ENCODE measurements at places on chromosomes 3 and 15. TPM values are rescaled to one million over a fixed set of nuclear protein-coding genes. Genes with fewer than 3 reads are reported as not detected.

Gene CPN2
- not detected for total RNA-seq

Gene PPP1R14D
- not detected for total RNA-seq

Gene ADIPOQ
- total RNA-seq: not detected

Gene CLDN16
- total RNA-seq: 0.64 TPM

Gene CFAP100
- total RNA-seq: not detected

Gene MLF1
- 1.3 TPM for total RNA-seq

Gene MASP1
- 0.92 TPM for total RNA-seq

Gene COLQ
- total RNA-seq: 0.83 TPM

GRCh38 chr15:67652586-67652985, 110.1 kb downstream of the MAP2K5 start:
- DNase-seq: no peak
- no peak overlapping the region for H3K27ac ChIP-seq
- H3K4me1 ChIP-seq: no peaks in the 10 kb centered on the region
- H3K36me3 ChIP-seq: peaks cover 55% of the 10 kb centered on the region

GRCh38 chr3:189822726-189823125, 191.5 kb downstream of the TP63 start:
- H3K4me1 ChIP-seq: peaks cover 4% of the 10 kb centered on the region
- no peak for DNase-seq
- H3K4me3 ChIP-seq: no peak overlapping the region
- no peaks in the 10 kb centered on the region for H3K27me3 ChIP-seq
- no peaks in the 10 kb centered on the region for H3K36me3 ChIP-seq

- H3K27me3 ChIP-seq: no peaks in the 10 kb centered on the region
- DNase-seq: no peak
- peaks cover 30% of the 10 kb centered on the region for H3K4me1 ChIP-seq
- H3K4me3 ChIP-seq: no peak overlapping the region
- no peak overlapping the region for H3K27ac ChIP-seq
- no peaks in the 10 kb centered on the region for H3K36me3 ChIP-seq
Observed at GRCh38 chr15:52485290-52485689, 43.4 kb downstream of the MYO5A start.

GRCh38 chr3:122857019-122857418, 62.1 kb downstream of the SLC49A4 start:
- H3K27ac ChIP-seq: no peak overlapping the region
- no peak for DNase-seq
- H3K4me3 ChIP-seq: no peak overlapping the region
- H3K36me3 ChIP-seq: peaks cover 60% of the 10 kb centered on the region

DNA sequence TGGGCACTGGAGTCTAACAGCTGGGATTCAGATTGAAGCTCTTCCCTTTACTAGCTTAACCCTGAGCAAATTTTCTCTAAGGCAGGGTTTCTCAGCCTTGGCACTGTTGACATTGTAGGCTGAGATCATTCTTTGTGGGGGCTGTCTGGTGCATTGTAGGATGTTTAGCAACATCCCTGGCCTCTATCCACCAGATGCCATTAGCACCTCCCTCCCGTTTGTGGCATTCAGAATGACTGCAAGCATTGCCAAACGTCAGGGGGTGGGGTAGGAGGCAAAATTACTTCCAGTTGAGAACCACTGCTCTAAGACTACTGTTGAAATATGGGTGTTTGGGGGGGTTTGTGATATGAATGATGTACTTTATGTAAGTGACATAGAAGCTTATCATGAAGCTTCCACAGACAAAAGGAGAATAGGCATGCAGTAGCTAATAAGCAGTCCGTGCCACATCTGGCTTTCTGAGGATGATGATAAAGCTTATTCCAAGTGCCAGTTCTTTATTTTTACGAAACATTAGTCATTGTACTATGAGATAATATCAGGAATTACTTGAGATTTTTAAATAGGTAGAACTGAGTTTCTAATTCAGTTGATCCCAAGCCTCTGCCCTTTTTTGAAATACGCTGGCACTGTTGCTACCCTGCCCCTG, 39.3 kb downstream of the NKIRAS1 start:
- no peaks in the 10 kb centered on the region for H3K27me3 ChIP-seq
- peaks cover 16% of the 10 kb centered on the region for H3K4me1 ChIP-seq
- no peak for DNase-seq
- H3K36me3 ChIP-seq: peaks cover 12% of the 10 kb centered on the region
- no peak overlapping the region for H3K4me3 ChIP-seq

- peaks cover 8% of the 10 kb centered on the region for H3K4me1 ChIP-seq
- no peak for DNase-seq
- no peaks in the 10 kb centered on the region for H3K36me3 ChIP-seq
- H3K4me3 ChIP-seq: no peak overlapping the region
- H3K27ac ChIP-seq: peak overlapping the region; percentile 33
Observed at GRCh38 chr15:80790236-80790635, 11.1 kb downstream of the CEMIP start.

- DNase-seq: no peak
- no peaks in the 10 kb centered on the region for H3K27me3 ChIP-seq
- H3K4me1 ChIP-seq: no peaks in the 10 kb centered on the region
- no peak overlapping the region for H3K4me3 ChIP-seq
- H3K27ac ChIP-seq: no peak overlapping the region
- H3K36me3 ChIP-seq: no peaks in the 10 kb centered on the region
Observed at GRCh38 chr15:87408902-87409301, 847.6 kb downstream of the NTRK3 start.

DNA sequence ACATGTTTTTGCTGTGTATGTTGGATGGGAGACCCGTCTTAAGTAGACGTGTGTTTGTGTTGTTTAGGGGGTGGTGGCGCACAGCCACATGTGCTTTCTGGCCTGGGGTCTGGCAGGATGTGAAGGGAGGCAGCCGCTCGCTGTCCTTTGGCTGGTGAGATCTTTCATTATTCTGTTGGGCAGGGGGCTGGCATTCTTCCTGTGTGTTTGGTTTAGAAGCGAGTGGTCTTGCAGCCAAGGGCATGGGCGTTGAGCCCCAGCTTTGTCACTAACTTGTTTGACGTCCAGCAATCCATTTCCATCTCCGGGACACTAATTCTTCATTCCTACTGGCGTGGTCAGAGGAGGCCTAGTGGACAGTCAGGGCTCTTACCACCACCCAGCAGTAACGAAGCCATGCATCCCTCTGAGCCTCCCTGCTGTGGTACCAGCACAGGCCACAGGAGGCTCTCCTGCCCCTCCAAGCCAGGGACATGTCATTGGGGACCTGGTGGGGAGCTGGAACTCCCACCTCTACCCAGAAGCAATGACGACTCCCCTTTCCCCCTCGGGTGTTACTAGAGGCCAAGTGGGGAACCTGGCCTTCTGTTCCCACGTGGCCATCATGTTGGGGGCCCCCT, 10.7 kb downstream of the THSD4 start:
- no peaks in the 10 kb centered on the region for H3K36me3 ChIP-seq
- no peaks in the 10 kb centered on the region for H3K27me3 ChIP-seq
- H3K4me3 ChIP-seq: no peak overlapping the region
- H3K27ac ChIP-seq: no peak overlapping the region
- DNase-seq: no peak
- H3K4me1 ChIP-seq: peaks cover 23% of the 10 kb centered on the region

DNA sequence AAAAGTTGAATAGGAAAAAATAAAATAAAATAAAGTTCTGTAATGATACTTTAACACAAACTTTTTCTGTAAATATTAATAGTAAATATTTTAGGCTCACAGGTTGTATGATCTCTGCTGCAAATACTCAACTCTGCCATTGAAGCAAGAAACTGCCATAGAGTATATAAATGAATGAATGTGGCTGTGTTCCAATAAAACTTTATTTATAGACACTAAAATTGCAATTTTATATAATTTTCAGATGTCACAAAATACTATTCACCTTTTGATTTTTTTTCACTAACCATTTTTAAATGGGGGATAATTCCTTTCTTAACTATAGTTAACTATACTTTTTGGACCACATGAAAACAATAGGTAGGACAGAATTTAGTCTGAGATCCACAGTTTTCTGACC, 16.0 kb downstream of the EIF1B start:
- no peaks in the 10 kb centered on the region for H3K4me1 ChIP-seq
- H3K4me3 ChIP-seq: no peak overlapping the region
- H3K27me3 ChIP-seq: no peaks in the 10 kb centered on the region
- DNase-seq: no peak

DNA sequence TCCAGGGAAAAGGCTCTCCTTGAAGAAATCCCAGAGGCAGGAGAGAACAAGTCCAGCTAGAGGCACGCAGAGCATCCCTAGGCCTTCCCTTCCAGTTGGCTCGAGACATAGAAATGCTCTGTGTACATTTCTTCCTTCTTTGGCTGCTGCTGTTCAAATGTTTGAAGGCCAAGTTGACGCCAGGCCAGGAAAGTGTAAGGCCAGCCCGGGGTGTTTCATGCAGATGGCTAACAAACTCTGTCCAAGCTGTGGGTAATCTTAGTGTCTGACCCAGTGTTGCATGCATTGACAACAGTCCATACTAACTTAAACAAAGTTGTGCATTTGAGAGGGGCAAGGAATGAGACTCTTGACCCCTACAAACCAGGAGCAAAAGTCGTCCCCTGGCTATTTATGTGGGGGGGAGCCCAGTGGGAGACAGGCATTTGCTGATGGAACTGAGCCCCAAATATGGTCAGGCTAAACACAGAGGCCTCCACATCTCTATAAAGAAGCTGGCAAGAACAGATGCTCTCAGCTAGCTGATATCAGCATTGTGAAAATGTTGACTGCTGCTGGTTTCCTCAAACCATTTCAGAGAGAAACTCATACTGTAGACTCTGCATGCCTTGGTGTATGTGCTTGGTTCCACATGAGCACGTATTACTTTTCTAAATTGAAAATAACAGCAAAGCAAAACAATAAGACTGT, 139.5 kb downstream of the ADAMTS9 start:
- no peaks in the 10 kb centered on the region for H3K4me1 ChIP-seq
- H3K36me3 ChIP-seq: no peaks in the 10 kb centered on the region
- DNase-seq: no peak
- peak overlapping the region; percentile 72 for H3K27ac ChIP-seq

DNA sequence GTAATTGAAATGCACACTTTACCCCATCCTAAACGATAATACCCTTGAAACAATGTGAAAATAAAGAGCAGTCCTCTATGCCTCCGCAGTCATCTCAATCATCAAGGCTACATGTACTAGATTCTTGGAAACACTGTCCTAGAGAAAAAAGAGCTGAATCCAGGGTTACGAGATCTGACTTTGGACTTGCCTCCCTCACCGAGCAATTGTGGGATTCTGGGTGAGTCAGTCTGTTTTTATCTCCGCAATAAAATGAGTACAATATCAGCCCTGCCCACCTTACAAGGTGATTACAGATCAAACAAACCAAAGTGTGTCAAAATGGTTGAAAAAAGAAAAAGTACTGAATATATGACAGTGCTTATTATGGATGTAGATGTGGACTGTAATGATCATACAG, 152.3 kb upstream of the SNTN start:
- H3K4me1 ChIP-seq: no peaks in the 10 kb centered on the region
- H3K27ac ChIP-seq: no peak overlapping the region
- H3K36me3 ChIP-seq: no peaks in the 10 kb centered on the region
- H3K4me3 ChIP-seq: no peak overlapping the region
- no peak for DNase-seq

GRCh38 chr3:94548581-94549316, 485.9 kb downstream of the NSUN3 start:
- no peaks in the 10 kb centered on the region for H3K27me3 ChIP-seq
- no peaks in the 10 kb centered on the region for H3K36me3 ChIP-seq
- H3K4me1 ChIP-seq: no peaks in the 10 kb centered on the region

GRCh38 chr15:101411581-101411980, 77.9 kb downstream of the PCSK6 start:
- H3K4me3 ChIP-seq: no peak overlapping the region
- no peak for DNase-seq
- H3K27me3 ChIP-seq: no peaks in the 10 kb centered on the region
- no peak overlapping the region for H3K27ac ChIP-seq

GRCh38 chr3:110806924-110807323, 264.7 kb upstream of the NECTIN3 start:
- no peak for DNase-seq
- H3K4me3 ChIP-seq: no peak overlapping the region
- no peak overlapping the region for H3K27ac ChIP-seq
- H3K4me1 ChIP-seq: no peaks in the 10 kb centered on the region

DNA sequence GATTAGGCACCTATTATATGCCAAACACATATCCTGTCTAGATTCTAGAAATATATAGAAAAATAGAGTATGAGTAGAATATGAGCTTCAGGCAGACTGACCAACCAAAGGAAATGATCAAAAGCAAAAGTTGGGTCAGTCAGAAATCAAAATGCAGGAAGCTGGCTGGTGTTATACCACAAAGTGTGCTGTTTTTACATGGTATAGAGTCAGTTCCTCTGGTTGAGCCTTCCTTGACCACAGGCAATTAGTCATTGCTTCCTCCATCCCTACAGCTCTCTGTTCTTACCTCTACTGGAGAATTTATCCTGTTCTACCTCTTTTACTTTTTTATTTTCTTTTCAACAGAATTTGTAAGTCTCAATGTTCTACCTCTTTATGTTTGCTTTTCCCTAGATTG, 149.8 kb downstream of the TMCO5A start:
- DNase-seq: no peak
- no peaks in the 10 kb centered on the region for H3K36me3 ChIP-seq
- no peak overlapping the region for H3K4me3 ChIP-seq
- no peaks in the 10 kb centered on the region for H3K27me3 ChIP-seq
- H3K27ac ChIP-seq: no peak overlapping the region
- no peaks in the 10 kb centered on the region for H3K4me1 ChIP-seq

- H3K4me3 ChIP-seq: no peak overlapping the region
- H3K27me3 ChIP-seq: no peaks in the 10 kb centered on the region
- no peaks in the 10 kb centered on the region for H3K4me1 ChIP-seq
Observed at GRCh38 chr15:38486936-38487335, 33.0 kb downstream of the FAM98B start.

GRCh38 chr15:51288143-51289065, 50.0 kb downstream of the CYP19A1 start:
- H3K27ac ChIP-seq: no peak overlapping the region
- DNase-seq: no peak
- no peaks in the 10 kb centered on the region for H3K27me3 ChIP-seq
- H3K4me3 ChIP-seq: no peak overlapping the region
- H3K4me1 ChIP-seq: no peaks in the 10 kb centered on the region

DNA sequence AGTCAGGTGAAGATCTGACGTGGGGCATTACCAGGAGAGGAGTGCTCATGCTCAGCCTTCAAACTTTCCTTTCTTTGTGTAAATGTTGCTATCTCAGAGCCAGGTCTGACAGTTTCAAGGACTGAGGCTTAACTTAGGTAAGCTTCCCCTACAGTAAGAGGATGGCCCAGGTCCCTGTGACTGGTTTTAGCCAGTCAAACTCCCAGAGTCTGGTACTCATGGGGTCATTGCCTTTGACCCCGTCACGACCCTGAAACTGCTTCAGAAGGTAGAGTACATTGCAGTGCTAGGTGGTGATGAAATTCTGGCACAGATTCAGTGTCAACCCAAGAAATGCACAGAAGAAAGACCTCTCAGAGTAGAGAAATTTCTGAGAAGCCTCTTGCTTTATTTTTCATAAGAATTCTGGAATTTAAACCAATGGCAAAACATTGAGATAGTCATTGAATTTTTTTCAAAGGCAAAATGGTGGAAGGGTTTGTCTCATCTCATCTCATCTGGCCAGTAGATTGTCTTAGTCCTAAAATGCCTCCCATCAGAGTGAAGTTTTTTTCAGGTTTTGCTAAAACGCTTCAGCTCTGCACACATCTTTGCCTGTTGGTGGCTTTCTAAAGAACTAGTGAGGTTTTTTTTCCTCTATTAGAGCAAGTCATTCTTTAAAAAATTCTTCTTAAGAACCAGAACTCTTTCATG, 23.1 kb downstream of the ZBTB38 start:
- H3K4me3 ChIP-seq: no peak overlapping the region
- H3K27me3 ChIP-seq: no peaks in the 10 kb centered on the region
- DNase-seq: no peak
- no peak overlapping the region for H3K27ac ChIP-seq
- H3K4me1 ChIP-seq: no peaks in the 10 kb centered on the region

- no peak overlapping the region for H3K4me3 ChIP-seq
- no peaks in the 10 kb centered on the region for H3K36me3 ChIP-seq
- peaks cover 32% of the 10 kb centered on the region for H3K4me1 ChIP-seq
- no peak overlapping the region for H3K27ac ChIP-seq
Observed at GRCh38 chr3:158100681-158101080, 5.5 kb downstream of the SHOX2 start.
